Memory B cell (primary cell): ENCODE measurements at places on chromosomes 13 and 19.

DNA sequence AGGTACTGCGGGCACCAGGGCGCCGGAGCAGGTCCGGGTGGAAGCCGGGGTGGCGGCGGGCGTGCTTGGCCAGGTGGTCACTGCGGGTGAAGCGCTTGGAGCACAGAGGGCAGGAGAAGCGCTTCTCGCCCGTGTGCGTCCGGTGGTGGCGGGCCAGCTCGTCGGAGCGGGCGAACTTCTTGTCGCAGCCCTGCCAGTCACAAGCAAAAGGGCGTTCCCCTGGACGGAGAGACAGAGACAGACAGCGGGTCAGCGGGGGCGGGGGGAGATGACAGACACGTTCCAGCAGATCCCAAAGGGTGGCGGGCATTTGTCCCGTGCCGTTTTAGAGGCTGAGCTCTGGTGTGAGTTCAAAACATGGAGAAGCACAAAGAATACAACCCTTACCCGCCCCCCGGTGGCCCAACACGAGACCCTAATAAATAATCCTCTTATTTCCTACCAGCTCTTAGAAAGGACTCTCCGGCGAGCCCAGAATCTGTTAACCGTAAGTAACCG, 6.3 kb upstream of the REXO1 start:
- no peak for DNase-seq

DNA sequence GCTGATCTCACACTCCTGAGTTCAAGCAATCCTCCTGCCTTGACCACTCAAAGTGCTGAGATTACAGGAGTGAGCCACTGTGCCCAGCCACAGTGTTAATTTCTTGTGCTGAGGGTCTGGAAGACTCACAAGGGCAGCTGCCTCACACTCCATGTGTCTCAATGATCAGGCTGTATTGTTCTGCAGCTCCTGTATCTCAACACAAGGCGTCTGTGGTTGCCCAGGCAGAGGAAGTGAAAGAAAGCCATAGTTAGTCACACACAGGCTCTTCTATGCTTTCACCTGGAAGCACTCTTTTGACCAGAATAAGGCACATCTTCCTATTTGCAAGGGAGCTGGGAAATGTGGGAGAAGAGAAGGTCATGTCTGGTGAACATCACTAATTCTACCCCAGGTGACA, 107.3 kb upstream of the ZNF507 start:
- no peak for DNase-seq

- DNase-seq = no peak
Observed at GRCh38 chr13:20826843-20827560, 53.2 kb upstream of the EEF1AKMT1 start.

- DNase-seq = no peak
Observed at GRCh38 chr13:64327505-64328194, 2902.5 kb downstream of the PCDH9 start.

- no peak for DNase-seq
Observed at GRCh38 chr13:110227864-110228643, 78.9 kb downstream of the COL4A1 start.

GRCh38 chr13:73981595-73981994, 152.6 kb downstream of the KLF12 start:
- DNase-seq = no peak

DNA sequence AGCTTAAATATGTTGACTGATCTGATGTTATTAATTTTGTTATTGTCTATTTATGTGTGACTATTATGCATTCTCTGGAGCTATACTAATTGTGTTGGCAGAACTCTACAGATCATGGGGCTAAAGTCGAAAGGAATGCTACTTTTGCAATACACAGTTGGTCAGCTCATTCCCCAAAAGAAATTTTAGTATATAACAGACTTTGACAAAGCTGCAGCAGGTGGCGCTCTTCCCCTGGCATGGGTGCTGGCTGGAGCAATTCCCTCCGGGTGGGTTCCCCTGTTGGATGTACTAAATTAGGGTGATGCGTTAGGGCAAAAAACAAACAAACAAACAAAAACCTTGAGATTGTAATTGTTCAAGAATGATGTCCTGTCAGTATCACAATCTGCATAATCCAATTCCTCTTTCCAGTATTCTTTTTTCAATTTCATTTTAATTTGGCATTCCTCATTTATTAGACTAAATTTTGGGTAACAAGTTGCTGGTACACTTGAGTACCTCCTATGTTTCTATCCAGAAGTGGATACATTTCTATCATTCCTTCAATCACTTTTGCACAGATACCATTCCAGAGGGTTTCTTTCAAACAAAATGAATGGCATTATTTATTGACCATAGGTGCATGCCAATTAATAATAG, 322.8 kb upstream of the EDNRB start:
- no peak for DNase-seq

DNA sequence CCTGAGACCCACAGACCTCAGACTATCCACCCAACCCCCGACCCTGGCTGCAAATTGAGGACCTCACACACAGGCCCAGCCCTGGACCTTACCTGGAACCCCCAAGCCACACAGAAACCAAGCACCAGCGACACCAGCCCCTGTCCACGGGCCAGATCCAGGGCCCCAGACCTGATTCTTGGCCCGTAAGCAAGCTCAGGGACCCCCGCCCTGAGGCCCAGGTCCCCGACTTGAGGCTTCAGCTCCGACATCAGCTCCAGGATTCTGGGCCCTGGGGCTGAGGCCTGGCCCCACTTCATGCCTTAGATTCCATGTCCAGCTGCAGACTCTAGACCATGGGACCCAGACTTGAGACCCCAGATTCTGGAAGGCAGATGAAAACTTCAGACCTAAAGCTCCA, 6.3 kb downstream of the TTYH1 start:
- no peak for DNase-seq

DNA sequence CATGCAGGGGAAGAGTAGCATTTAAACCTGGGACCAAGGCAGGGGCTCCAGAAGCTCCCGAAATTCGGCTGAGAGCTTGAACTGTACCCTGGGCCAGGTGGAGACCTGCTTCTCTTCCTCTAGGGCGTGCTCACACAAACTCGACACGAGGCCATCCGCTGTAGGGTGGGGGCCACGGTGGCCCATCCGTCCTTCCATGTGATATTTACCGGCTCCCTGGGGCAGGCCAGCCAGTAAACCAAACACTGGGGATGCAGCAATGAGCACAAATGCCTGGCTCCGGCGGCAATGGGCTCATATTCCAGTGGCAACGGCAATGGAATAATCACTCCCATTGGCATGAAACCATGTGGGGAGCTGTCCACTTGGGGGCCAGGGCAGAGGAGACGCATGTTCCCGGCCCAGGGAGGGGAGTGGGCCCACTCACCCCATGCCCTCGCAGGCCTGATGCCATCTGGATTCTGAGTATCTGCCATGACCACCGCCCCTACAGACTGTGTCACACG, 10.8 kb downstream of the SH3GL1 start:
- no peak for DNase-seq

DNA sequence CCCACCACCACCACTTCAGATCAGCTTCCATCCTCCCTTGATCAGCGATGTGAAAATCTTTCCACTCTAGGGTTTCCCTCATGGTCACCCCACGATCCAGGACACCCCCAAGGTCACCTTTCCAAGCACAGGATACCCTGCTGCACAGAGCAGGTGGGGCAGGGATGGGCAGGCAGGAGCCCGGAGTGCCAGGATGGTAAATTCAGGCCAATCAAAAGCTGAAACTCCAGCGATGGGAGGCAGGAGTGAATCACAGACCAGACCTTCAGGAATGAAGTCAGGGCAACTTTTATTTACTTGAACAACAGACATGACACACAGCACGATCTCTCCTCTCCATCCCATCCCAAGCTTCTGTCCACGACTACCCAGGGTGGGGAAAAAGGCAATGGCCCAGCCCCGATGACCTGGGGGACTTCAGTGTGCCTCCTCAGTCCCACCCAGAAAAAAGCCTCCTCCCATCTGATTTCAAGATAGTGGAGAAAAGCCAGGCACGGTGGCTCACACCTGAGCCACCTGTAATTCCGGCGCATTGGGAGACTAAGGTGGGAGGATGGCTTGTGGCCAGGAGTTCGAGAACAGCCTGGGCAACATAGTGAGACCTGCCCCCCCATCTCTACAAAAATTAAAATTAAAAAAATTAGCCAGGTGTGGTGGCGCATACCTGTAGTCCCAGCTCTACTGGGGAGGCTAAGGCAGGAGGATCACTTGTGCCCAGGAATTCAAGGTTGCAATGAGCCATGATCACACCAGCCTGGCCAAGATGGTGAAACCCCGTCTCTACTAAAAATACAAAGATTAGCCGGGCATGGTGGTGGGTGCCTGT, 39.2 kb downstream of the ZSWIM4 start:
- no peak for DNase-seq

DNA sequence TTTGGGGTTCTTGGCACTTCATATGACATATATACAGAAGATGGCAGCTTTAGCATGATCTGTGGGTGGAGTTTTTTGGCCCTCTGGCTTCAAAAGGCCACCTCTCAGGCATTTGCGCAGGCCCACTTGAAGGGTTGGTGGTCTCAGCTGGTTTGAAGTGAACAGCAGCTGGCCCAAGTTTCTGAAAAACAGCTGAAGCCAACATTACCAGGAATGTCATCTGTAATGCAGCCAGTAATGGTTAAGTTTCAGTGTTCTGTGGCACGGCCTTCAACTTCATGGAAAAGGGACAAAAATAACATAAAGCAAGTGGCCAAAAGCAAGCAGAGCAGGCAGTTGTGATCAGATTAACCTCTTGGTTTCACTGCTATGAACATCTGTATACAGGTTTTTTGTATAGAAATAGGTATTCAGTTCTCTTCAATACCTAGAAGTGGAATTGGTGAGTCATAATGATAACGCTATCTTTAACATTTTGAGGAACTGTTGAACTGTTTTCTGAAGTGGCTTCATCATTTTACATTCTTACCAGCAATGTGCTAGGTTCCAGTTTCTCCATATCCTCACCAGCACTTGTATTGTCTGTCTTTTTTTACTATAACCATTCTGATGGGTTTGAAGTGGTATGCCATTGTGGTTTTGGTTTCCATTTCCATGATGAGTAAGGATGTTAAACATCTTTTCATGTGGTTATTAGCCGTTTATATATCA, 245.4 kb downstream of the SHISA2 start:
- no peak for DNase-seq

DNA sequence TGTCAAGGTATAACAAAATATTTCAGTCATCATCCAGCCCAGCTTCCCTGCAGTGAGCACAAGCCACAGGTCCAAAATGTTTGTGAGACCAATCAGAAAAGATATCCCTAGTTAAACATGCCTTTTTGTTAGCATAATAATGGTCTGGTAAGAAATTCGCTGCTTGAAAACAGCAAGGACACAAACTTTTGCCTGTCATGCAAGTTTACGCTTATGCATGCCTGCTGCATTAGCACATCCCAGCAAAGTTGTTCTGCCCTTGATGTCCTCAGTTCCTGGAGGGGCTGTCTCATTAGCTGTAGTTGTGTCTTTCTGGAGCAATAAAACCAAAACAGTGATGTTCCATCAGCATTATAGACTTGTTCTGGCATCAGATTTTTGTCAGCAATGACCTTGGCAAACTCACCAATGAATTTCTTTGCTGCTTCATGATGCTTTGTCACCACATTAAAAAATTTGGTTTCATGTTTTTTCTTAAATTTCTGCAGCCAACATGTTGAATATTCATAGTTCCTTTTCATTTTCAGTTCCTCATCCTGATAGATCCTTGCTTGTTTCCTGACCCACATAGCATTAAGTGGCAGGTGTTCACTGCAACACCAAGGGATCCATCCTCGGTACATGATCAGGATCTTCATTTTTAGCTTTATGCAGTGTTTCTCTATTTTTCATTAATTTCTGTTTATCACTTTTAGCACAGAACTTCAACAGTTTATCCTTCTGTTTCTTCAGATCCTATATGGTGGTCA, 72.0 kb upstream of the GPR183 start:
- no peak for DNase-seq

DNA sequence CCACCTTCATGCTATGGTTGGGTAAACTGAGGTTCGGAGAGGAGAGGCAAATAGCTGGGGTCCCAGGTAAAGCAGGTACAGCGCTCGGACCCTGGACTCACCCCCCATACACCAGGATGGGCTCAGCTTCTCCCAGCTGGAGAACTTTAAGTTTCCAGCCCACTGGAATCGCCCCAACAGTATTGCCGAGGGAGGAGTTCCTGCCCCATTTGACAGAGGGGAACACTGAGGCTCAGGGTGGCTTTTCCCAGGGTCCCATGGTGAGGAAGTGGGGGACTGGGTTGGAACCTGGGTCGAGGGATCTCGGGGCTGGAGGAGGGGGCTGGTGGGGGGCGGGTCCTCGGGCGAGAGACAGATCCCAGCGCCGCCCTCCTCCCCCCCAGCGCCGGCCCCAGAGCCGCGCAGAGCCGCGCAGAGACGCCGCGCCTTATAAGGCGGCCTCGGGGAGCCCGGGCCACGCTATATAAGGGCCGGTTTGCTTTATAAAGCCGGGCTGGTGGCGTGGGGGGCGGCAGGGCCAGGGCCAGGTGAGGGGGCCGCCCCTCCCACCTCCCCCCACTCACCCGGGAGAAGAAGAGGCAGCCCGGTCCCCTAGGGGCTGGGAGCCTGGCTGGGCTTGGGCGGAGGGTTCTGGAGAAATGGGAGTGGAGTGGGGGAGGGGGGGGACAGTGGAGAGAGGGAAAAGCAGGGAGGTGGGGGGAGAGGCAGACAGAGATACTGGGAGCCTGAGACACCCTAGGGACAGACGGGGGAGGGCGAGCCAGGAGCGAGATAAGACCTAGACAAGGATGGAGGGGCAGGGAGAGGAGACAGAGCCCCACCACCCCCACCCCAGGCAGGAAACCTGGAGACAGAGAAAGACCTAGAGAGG, 1.1 kb downstream of the CNN1 start:
- DNase-seq = no peak

- no peak for DNase-seq
Observed at GRCh38 chr19:589693-590395, at the start of gene HCN2. Gene HCN2, plus strand, starts transcription at chr19:589881. Its CDS starts 65 bp downstream, at chr19:589946.

GRCh38 chr19:51258165-51259160, 7.6 kb downstream of the SIGLECL1 start:
- DNase-seq = no peak

- DNase-seq = peak; percentile 69
Observed at GRCh38 chr19:34345947-34346351, 19.0 kb upstream of the GPI start.

- no peak for DNase-seq
Observed at GRCh38 chr19:55097864-55098715, 19.3 kb downstream of the PPP1R12C start.

- no peak for DNase-seq
Observed at GRCh38 chr19:14391156-14391821, 10.0 kb downstream of the ADGRE5 start.

GRCh38 chr19:48991873-48992580, 1.1 kb downstream of the GYS1 start:
- DNase-seq = no peak

- DNase-seq = no peak
Observed at GRCh38 chr13:111494641-111495040, 174.2 kb downstream of the TEX29 start.

GRCh38 chr13:75395066-75395465, 86.9 kb downstream of the TBC1D4 start:
- DNase-seq = no peak
